Gastrocnemius medialis (tissue), 4 donors: ENCODE measurements at places on chromosomes 5 and 9.

DNA sequence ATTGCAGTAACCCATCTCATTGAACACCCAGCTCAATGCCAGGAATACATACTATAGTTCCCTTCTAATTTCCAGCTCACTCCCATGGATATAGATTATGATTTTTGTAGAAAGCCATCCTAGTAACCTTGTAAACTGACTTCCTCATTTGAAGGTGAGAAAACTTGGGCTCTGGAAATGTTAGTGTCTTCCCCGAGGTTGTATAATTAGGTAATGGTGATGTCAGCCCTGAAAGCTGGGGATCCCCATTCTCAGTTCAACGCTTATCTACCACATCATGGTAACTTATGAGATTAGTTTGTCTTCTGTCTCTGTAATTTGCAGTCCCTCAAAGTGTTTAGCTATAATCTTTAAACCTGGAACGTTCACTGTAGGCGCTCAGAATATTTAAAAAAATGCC is 34.6 kb upstream of the PTCH1 start:
- no peak for DNase-seq

DNA sequence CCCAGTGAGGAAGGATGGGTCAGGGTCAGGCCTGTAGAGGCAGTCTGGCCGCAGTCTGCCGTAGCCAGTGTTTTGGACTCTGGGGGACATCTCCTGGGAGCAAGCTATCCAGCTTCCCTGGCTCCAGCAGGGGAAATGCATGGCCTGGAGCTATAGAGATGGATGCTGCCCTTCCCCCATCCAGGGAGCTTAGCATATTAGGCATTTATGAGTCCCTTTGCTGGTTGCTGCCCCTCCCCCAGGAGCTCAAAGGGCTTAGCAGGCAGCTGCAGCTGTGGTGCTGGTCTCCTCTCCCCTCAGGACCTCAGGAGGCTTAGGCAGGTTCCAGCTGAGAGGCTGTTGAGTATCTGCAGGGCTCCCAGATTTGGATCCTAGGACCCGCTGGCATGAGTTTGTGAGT is 1158.7 kb downstream of the DTWD2 start:
- no peak for DNase-seq

DNA sequence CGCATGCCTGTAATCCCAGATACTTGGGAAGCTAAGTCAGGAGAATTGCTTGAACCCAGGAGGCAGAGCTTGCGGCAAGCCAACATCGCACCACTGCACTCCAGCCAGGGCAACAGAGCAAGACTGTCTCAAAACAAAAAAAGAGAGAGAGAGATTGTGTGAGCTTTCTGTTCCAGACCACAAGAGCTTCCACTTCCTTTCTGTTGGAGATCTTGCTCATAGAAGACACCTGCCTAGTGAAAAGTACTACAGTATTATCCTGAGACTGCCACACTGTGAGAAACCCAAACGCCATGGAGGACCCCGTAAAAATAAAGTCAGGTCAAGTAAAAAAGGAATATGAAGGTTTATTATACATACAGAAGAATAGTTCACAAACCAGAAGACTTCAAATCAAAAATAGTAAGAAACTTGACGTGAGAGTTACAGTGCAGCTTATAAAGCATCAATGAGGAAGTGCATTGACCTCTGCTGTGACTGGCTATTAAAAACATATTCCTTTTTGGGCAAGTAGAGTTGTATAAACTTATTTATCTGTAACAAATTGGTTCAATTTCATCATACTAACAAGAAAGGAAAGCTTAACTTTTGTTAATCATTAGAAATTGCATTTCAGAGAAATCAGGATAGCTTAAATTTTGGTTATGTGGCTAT is 4.3 kb upstream of the EMB start:
- DNase-seq = no peak

- no peak for DNase-seq
Observed at GRCh38 chr9:131234799-131235479, 41.4 kb downstream of the FAM78A start.

DNA sequence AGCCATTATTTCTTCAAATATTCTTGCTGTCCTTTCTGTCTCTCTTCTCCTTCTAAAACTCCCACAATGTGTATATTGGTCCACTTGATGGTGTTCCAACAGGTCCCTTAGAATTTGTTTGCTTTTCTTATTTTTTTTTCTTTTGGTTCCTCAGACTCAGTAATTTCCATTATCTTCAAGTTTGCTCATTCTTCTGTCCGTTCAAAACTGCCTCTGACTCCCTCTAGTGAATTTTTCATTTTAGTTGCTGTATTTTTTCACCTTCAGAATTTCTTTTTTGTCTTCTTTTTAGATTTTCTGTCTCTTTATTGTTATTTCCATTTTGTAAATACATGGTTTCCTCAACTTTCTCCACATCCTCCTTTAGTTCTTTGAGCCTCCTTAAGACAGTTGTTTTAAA is 6.4 kb upstream of the SRP19 start:
- DNase-seq = no peak

DNA sequence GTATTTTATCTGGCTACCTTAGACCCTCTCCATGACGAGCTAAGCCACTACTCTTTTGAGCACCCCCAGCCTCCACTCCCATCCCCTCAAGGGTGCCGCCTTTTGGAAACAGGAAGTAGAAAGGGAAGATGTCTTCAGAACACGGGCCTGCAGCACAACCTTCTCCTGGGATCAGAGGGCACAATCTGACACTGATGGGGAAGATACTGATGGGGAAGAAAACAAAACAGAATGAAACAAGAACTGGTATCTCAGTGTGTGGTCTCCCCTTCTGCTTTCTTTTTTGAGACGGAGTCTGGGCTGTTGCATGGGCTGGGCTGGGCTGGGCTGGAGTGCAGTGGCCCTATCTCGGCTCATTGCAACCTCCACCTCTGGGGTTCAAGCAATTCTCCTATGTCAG is 539.7 kb upstream of the DAP start:
- DNase-seq = no peak

DNA sequence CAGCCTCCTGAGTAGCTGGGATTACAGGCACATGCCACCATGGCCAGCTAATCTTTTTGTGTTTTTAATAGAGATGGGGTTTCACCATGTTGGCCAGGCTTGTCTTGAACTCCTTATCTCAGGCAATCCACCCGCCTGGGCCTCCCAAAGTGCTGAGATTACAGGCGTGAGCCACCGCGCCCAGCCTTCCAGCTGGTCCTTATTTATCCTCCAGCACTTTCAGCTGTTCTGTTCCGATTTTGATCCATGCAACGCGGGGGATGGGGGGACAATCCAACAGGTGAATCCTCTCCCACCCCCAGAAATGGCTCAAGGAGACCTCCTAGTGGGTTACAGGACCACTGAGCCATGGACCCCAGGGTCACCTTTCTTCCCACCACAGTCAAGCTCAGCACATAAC is 14.7 kb upstream of the CDKN2AIPNL start:
- no peak for DNase-seq

DNA sequence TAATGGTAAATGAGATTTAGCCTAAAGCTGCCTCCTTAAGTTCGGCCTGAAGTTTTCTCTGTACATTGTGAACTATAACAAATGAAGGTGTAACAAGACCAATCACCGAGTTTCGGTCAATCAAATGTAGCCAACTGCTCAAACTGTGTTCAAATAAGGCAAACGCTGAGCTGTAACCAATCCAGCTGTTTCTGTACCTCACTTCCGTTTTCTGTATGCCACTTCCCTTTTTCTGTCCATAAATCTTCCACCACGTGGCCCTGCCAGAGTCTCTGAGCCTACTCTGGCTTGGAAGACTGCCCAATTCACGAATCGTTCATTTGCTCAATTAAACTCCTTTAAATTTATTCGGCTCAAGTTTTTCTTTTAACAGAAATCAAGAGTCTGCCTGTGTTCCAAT is 193.5 kb upstream of the KLF9 start:
- no peak for DNase-seq

GRCh38 chr5:66515209-66515608 is 81.0 kb upstream of the MAST4 start:
- DNase-seq = no peak

- no peak for DNase-seq
Observed at GRCh38 chr5:62522811-62523210, 55.8 kb upstream of the LRRC70 start.

DNA sequence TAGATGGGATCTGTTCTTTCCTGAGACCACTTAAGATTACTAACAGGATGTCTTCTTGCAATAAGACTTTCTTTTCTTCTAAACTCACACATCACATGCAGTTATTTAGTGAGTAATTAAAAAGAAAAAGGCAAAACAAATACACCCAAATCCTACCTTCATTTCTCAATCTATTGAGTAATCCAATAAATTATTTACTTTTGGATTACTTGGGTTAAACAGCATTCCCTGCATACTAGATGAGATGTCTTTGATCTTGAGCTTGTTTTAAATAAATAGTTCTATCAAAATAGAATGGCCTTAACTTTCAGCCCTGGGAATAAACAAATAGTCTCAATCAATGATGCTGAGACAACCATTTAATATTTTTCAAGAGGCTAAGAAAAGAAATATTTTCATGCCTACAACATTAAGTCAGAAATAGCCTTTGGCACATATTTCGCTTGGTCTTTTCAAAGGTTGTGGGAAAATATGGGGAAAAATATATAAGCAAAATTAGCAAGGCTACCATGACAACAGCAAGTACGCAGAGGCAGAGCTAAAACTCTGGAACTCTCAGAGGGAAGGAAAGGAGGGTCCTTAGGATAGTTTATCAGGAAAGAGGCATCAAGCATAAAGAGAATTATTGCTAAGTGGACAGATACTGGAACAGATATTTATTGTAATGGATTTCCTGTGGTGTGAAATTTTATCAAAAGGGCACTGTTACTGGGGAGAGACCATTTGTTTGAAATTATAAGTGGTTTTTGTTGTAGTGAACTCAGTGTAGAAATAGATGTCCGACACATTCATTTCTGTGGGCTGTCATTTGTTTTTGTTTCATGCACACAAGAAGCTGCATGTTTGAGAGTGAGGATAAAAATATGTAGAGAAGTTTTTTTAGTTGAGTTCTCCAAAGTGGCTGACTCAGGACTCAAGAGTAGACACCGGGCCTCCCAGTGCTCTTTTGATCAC is 70.2 kb upstream of the CDH6 start:
- no peak for DNase-seq

DNA sequence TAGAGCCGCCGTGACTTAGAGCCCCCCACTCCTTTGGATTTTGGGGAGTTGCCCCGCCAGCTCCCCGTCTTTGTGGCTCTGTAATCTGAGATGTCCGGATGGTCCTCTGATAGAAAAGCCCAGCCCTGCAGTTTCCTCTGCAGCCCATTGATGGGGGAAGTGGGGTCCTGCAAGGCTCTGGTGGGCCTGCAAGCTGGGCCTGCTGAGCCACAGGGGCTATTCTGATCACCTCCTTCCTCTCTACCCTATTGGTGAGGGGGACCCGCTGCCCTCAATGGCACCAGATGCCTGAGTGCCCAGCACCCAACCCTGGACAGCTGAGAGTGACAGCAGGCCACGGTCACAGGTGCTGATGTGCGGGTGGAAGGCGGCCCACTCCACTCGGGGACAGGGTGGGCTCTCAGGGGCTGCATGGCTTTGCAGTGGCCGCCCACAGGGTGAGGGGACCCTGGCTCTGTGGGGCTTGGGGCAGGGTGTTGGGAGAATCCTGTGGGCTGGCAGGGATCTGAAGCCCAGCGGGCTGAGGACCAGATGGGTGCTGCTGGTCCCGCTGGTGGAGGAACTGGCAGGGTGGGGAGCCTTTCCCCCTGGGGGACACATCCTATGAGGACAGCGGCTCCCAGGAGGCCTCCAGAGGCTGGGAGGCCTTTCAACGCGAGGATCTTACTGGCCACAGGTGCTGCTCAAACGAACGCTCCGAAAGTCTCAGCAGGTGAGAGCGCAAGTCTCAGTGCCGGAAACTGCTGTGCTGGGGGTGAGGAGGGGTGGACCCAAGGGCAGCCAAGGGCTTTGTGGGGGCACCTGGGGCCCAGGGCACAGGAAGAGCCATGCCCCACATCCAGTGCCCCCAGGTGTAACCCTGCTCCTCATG is 30.0 kb upstream of the LPCAT1 start:
- DNase-seq = no peak

DNA sequence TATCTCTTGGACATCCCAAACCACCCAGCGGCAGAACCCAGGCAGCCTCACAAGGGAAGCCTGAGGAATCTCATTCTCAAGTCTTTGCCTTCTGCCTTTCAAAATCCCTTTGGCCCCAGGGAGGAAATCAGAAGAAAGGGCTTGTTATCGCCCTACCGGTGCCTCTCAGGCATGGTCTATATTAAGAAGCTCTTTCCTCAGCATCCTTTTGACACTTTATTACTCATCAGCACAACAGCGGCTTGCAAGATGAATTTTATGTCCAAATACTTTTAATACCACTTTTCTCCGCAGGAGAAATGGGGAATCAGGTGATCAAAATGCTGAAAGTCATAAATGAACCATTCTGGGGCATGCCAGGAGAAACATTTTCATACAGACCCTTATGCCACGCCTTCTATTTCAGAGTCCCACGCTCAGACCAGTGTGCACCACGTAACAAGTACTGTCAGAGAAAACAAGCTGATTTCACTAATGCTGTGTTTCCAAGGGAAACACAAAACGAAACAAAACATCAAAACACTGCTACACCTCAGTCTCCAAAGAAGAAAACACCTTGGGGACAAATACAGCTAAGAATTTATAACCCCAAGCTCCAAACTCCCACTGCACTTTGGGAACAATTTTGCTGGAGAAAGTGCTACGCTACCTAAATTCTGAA is 30.0 kb downstream of the RAPGEF1 start:
- peak; percentile 44 for DNase-seq

DNA sequence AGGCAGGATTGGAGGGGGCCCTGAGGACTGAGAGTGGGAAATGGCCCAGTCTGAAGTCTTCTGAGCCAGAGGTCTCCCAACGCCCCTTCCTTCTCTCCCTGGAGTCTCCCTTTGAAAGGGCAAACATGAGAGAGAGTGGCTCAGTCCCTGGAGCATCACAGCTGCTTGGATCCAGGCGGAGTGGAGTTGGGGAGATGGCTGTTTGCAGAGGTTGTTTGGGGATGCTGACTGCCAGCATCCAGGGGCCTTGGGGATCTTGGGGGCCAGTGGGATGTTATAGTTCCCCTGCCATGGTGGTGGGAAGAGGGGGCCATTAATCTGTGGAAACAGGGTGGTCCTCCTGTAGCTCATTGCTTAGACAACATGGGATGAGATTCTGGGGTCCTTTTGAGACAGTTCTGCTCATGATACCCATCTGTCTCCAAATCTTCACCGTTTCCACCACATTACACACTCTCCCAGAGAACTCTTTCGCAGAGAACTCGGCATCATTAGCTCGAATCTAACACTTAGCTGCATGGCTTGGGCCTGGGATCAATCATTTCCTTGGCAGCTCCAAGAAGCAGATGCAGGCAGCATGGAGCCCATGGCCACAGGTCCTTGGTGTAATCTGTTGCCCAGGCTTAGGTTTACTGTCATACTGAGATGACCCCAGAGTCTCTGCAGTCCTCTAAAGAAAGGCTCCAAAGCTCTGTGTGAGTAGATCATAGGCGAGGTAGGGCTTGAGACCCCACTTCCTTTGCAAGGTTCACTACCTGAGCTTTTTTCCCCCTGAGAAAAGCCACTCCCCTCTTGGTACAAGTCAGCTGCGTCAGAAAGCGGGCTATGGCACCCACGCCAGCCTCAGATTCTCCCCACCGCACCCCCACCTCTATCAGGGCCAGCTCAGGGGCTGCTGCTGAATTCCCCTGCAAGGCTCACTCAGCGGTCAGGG is 54.4 kb upstream of the SH3PXD2B start:
- DNase-seq = no peak

- DNase-seq = no peak
Observed at GRCh38 chr5:135697959-135698345, 119.2 kb upstream of the CXCL14 start.
